ENCODE measurements at places on chromosomes 16 and 17.

DNA sequence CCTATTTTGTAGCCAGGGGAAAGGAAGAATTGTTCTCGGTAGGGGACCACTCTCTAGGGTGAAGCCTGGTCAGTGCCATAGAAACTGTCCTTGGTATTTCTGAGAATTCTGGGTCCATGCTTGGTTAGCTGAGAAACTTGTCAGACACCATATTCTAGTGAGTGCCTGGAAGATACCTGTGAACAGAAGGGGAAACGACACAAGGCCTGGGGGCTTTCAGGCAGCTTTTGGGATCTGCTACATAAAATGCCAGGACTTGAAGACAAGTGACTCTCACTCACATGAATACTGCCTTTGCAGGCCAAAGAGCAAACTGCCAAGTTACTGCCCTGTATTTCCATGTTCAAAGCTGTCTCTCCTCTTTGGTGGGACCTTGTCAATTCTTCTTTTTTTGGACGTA is 18.3 kb downstream of the ODF4 start:
- no peak for DNase-seq

- no peak for DNase-seq
These were observed 225.2 kb upstream of the MPHOSPH6 start for GRCh38 chr16:82395212-82395611.

DNA sequence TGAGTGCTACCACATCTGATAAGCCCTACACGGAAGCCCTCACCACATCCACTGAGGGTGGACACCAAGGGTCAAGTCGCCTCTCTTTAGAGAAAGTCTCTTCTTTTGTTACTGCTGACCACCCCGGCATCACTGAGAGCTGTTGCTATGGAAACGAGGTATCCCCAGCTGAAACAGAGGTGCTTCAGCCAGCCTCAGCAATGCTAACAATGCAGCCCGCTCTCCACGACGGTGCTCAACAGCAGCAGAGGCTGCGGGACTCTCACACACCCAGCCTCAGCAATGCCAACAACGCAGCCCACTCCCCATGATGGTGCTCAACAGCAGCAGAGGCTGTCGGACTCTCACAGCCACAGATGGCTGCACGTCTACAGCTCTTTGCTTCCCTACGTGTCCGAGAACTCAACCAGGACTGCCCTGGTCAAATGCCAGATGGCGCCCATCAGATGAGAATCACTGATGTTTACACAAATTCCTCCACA is 41.4 kb downstream of the VPS53 start:
- DNase-seq, result no peak

GRCh38 chr17:33205552-33205951 is 87.5 kb downstream of the ASIC2 start:
- no peak for DNase-seq

DNA sequence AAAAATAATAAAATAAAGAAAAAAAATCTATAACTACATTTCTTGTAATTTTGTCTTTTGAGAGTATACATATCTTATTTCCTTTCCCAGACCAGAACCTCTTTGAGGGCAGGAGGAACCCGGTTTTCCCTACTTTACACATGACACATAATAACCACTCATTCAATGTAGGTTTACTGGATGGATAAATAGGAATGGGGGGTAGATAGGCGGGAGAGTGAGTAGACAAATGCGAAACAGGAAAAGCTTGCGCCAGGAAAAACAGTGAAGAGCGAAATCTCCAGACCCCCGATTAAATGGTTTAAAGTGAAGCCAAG is 515 bp upstream of the GOSR2 start:
- DNase-seq, result no peak

DNA sequence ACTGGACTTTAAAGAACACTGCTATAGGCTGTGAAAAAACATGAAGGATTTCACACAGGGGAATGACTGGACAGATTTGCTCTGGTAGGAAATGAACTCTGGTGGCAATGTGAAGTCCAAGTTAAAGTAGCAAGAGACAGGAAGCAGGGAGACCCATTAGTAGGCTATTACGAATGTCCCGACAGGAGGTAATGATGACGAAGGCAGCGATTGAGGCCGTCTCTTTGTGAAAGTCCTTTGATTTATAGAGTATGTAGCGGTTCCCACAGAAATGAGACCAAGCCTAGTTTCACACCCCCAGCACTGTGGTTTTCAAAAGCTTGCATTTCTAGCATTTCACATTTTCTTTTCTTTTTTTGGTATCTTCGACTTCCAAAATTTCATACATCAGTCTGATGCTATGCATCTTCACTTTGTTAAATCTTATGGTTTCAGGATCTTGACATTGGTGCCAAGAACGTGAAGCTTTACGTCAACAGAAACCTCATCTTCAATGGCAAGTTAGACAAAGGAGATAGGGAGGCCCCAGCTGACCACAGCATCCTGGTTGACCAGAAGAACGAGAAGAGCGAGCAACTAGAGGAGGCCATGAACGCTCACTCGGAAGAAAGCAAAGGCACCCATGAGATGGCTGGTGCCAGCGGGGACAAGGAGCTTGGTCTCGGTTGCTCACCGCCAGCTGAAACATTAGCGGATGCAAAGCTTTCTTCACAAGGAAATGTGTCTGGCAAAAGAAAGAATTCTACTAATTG is 189.8 kb downstream of the KATNIP start:
- DNase-seq, result no peak

- DNase-seq, result no peak
These were observed 146.3 kb downstream of the CMIP start for GRCh38 chr16:81590714-81591544.

GRCh38 chr17:52823155-52823554 is 664.6 kb upstream of the CA10 start:
- DNase-seq, result no peak

- DNase-seq, result no peak
These were observed 188.9 kb downstream of the CPPED1 start for GRCh38 chr16:12614662-12615278.

GRCh38 chr17:6011206-6011605 is 59.0 kb upstream of the WSCD1 start:
- DNase-seq, result no peak

DNA sequence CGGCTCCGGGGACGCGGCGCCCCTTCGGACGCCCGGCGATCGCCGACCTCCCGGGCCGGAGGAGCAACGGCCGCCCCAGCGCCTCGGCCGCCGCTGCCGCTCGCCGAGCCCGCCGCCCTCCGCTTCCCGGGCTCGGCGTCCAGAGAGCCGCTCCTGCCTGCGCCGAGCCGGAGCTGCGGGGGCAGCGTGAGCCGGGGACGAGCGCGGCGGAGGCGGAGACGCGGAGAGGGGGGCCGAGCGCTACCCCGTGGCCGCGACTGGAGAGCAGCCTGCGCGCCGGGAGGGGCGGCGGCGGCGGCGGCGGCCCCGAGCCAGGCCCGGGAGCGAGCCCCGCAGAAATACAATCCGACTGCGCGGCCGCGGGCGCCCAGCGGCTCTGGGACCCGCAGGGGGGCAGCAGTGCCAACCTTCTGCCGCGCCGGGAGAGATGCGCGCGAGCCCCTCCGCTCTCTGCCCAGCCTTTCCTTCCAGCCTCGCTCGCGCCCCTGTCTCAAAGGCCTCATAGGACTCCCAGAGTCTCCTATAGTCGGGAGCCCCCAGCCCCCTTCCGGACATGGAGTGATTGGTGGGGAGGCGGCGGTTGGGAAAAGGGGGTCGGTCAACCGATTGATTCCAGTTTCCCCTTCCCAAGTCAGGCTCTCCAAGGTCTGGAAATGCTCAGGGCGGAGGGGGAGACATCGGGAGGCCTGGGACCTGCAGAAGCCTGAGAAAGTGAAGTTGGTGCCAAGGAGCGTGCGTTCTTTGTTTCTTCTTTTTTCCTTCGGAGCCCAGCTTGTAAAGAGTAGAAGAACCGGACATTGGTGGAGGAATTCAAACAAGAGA is 1.0 kb upstream of the SDK2 start:
- no peak for DNase-seq

DNA sequence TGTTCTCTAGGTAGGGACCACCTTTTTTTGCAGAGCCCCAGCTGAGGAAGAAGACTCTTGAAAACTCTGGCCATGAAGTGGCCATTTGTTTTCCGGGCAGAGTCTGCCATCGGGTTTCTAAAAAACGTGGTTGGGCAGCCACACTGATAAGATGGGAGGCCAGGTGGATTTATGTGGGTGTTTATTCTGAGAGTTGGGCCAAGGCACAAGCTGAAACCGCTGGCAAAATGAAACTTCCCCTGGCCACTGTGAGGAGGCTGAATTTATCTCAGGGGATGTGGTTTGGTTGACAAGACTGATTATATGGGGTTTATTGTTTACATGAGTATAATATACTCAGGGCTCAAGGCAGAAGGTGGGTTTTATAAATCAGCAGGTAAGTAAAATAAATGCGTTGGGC is 421.8 kb downstream of the UTP18 start:
- DNase-seq, result no peak

- DNase-seq, result no peak
These were observed 26.9 kb downstream of the ZCCHC14 start for GRCh38 chr16:87465879-87466278.

- no peak for DNase-seq
These were observed 15.2 kb downstream of the IL4R start for GRCh38 chr16:27328937-27329336.

DNA sequence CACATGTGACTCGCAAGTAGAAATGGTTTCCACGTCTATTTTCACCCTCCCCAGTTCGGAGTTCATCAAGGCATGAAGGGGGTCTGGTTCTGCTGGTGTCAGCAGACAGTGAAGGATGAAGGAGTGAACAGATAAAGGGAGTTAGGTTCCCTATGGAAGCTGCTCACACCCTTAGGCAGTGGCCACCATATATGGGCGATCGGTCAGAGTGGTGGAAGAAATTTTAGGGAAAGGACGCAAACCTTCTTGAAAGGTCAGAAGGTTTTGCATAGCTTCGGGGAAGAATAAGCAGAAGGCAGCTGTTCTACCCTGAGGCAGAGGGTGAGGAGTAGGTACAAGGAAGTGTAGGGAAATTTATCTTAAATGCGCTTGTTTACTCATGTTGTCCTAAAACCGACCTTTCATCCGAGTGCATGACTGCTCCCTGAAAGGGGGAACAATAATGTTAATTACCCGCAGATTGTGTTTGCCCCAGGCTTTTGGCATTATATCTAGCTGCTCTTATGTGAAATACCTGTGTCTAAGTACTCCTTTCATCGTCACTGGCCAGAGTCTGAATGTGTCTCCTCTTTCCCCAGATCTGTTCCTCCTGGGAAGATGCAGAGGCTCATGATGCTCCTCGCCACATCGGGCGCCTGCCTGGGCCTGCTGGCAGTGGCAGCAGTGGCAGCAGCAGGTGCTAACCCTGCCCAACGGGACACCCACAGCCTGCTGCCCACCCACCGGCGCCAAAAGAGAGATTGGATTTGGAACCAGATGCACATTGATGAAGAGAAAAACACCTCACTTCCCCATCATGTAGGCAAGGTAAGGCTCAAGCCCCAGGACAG is 12.5 kb downstream of the CDH5 start:
- DNase-seq, result no peak

All from CD4-positive, alpha-beta T cell treated with Interleukin-2 at 100 ng/mL for 4 hours (primary cell).